Stimulated activated CD8-positive, alpha-beta memory T cell treated with anti-CD3 and anti-CD28 coated beads, Interleukin-4, amount 100 ng/mL, for 48 hours (primary cell): ENCODE measurements at places on chromosomes 1 and 21.

GRCh38 chr1:54569339-54569738 is 21.3 kb downstream of the ACOT11 start:
- no peak for DNase-seq

DNA sequence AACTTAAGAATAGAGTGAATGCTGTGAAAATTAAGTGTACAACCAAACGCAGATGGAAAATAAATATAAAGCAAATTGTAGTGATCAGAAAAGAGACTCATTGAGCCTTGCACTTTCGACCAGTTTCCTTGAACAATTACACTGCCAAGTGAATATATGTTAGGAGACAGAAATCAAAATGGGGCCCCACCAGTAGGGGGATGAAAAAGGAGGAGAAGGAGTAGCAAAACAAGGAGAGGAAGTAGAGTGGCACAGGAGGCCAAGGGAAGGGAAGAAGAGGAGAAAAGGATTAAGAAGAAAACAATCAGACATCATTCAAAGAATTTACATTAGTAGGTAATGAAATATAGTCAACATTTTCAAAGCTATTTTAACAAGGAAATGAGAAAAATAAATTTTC is 1770.6 kb downstream of the PLA2G4A start:
- no peak for DNase-seq

GRCh38 chr1:57026624-57027354 is 61.0 kb upstream of the C8B start:
- DNase-seq, result no peak

DNA sequence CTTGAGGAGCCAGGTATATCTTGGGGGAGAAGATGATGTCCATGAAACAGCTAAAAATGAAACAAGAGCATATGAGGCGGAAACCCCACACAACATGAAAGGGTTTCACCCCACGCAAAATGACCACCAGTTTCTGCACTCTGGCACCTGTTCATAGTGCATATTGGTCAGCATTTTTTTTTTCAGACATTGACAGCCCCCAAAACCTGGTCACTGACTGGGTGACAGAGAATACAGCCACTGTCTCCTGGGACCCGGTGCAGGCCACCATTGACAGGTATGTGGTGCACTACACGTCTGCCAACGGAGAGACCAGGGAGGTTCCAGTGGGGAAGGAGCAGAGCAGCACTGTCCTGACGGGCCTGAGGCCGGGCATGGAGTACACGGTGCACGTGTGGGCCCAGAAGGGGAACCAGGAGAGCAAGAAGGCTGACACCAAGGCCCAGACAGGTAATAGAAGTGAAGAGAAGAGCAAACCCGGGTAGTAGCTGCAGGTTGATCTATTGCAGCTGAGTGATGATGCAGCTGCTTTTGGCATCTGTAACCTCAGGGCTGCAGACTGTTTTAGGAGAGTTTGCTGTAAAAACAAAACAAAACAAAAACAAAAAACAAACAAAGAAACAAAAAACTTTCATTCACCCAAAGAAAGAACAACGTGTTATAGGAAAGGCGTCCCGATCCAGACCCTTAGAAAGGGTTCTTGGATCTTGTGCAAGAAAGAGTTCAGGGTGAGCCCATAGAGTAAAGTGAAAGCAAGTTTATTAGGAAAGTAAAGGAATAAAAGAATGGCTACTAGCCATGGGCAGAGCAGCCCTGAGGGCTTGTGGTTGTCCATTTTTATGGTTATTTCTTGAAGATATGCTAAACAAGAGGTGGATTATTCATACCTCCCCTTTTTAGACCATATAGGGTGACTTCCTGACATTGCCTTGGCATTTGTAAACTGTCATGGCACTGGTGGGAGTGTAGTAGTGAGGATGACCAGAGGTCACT is 51.0 kb downstream of the TNN start:
- no peak for DNase-seq

GRCh38 chr1:42551590-42551989 is 88.5 kb downstream of the CCDC30 start:
- DNase-seq, result no peak

- DNase-seq, result no peak
These were observed 26.2 kb downstream of the SLC66A1 start for GRCh38 chr1:19338323-19338762.

GRCh38 chr1:16960560-16961296 is 19.7 kb downstream of the MFAP2 start:
- peak; percentile 87 for DNase-seq

DNA sequence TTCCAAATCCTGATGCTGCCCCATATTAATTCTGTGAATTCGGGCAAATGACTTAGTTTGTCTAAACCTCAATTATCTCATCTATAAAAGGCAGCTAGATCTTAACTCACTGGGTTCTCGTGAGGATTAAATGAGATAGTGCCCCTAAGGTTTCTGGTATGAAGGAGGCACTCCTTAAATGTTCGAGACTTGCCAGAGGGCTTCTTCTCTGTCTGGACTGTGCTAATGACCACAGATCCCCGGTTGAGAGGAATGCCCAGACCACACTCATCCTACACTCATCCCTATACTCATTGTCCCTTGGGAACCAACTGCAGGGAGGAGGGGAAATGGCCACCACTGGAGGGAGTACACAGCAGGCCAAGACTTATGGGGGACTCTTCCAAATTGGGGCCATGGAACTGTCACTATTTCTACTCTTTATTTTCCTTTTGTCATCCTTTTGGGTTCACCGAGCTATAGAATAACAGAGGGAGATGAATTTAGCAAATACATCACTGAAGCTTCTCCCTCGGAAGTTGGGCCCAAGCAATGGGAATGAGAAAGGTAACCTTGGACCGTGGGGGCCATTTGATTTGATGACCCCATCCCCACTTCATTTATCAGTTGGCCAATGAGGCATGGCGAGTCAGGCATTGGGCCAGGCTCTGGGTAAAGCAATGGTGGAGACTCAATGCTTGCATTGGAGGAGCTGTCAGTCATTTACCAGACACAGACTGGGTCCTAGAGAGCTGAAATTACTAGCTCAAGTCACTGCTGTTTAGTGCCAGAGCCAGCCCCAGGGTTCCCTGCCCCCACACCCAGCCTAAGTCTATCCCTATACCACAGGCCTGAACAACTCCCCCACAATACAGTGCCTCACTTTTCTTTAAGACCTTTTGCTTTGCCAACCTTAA is 5.1 kb downstream of the ATF3 start:
- DNase-seq, result no peak

DNA sequence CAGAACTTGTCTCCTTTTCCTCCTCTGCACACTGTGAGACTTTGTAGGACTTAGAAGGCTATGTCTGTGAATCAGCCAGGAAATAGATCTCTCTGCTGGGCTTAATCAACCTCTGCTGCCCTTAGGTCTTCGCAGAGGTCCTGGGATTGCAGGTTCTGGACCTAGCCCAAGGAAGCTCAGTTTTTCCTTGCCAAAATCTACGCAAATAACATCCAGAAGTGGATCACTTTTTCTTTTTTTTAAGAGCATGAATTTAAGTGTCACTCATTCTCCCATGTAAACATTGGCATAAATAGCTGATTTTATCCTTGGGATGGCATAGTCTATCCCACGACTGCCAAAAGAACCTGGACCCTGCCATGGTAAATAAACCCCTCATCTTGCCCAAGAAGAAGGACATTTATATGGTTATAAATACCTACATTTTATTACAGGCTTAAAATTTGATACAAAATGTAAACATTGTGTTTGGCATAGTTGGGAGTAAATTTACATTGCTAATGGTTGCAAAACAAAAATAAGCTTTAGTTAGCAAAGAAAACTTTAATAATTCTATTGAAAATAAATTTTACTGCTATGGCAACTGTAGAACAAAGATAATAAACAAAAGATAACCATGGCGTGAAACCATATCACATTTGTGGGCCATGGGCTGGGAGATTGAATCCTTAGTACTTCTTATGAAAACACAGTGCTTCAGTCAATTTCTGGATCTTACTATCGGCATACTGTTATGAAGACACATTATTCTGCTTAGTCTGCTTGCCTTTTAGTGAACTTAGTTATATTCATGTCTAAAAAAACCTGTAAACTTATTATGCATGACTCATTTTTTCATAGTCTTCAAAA is 24.5 kb upstream of the DISC1 start:
- DNase-seq, result no peak

GRCh38 chr1:84611796-84612195 is 37.6 kb upstream of the CTBS start:
- DNase-seq, result no peak

DNA sequence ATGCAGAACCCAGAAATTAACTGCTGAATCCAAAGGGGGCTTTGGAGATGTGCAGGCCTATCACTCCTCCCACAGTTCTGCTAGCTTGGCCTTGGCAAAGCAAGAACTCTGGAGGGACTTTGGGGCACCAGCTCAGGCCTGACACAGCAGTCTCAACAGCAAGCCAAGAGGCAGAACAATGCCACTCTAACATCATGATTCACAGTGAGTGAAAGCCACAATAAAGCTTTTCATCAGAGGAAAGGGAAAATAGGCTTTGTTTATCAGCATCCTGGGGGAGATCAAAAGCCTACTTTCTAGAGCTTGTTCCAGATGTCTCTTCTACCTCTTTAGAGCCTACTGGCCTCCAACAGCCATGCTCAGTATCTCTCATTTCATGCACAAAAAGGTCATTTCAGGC is 283.4 kb downstream of the KCNH1 start:
- DNase-seq, result no peak

DNA sequence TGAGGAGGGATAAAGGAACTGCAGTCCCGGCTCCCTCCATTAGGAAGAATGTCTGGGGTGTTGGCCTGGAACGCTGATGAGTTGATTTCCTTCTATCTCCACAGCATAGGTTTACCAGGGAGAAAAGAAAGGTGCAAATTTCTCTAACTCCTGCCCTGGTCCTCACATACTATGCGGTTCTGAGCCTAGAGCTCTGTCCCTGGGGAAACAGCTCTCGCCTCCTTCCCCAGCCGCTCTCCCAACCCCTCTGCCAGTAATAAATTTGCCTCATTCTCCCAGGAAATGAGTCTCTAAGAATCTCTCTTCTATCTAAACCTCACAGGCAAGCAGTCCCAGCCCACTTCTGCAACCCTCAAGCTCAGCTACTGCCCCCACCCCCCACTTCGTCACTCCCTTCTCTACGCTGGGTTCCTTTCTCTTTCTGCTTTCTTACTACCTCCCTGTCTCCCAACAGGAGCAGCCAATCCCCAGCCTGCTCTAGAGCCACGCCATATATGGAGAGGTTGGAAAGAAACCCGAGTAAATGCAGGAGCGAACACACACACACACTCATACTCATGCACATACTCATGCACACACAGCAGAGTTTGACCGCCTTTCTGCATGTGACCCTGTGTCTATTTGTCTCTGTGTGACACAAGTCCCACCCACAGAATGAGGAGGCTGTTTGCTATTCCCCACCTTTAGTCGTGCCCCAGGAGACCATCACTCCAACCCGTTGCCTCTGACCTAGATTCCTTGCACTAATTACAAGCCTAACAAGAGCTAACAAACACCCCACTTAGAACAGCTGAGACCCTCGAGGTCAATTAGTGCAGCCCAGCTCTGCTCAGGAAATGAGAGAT is 13.4 kb downstream of the PLEKHO1 start:
- DNase-seq, result peak; percentile 38

DNA sequence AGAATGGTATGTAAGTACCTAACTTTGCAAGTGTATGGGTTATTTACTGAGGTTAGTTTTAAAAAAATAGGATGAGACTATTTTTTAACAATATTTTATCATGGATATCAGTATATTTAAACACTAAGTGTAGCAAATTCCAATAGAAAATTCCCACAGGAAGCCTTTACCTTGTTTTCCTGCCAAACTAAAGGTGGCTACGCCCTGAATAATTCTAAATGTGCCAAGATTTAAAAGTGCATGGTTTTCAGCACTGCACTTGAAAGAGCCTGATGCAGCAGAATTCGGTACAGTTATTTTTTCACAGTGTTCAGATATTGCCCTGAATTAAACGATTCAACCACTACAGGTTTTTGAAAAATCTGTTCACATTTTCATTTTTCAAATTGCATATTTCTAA is 1622.8 kb upstream of the B3GALT2 start:
- DNase-seq, result no peak

GRCh38 chr1:116661633-116662032 is 5.9 kb downstream of the IGSF3 start:
- DNase-seq, result no peak

- DNase-seq, result no peak
These were observed 23.8 kb downstream of the PMVK start for GRCh38 chr1:154912755-154913154.

DNA sequence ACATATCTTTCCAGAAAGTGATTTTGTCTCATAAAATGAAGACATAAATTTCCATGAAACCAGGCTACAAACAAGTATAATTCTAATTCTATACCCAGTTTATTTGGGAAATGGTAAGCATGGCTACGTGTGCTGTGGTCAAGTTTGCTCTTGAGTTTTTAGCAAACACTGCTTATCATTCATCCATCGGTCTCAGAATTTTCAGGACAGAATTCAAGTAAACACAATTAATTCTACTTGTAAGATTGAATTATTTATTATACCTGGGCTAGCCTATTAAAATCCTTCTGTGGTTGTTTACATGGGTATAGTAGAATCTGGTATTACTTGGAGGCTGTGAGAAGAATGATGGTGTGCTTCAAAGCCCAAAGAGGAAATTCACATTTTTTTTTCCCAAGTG is 68.3 kb downstream of the CHIA start:
- DNase-seq, result no peak

DNA sequence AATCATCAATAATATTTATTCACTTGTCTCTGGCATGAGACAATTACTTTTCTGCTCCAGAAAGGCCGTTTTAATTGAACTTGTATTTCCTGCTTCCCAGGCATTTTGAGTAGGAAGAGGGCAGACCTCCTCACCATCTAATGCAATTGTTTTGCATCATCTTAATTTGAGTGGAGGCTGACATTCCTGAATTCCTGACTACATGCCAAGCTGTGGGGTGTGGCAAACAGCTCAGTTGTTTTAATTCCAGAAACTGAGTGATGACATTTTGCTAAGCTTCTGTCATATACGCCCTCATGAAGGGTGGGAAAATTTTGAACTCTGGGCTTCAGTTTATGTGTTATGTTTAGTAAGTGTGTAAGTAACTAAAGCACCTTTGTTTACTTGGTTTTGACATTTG is 125.4 kb upstream of the USP25 start:
- no peak for DNase-seq

- no peak for DNase-seq
These were observed 103.0 kb upstream of the PLXNA2 start for GRCh38 chr1:208347191-208347590.

GRCh38 chr1:192201303-192201702 is 43.0 kb downstream of the RGS18 start:
- no peak for DNase-seq

GRCh38 chr1:28776341-28776740 is 35.6 kb upstream of the OPRD1 start:
- no peak for DNase-seq

DNA sequence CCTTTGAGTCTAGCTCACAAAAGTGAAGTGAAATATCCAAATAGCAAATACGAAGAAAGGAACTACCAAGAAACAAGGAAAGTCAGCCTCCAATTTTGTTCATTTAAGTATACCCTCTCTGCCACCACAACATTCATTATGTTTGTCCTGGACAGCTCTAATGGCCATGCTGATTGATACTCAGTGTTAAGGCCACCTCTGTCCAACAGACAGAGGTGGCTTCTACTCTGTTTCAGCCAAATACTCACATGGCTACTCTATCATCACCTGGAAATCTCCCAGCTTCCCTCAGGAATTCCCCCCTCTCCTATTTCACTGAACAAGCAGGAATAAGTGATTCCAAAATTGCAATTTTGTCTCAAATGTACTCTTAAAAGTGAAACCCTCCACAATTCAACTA is 10.7 kb downstream of the APP start:
- DNase-seq, result no peak
